Frontal cortex (tissue), 4 donors: ENCODE measurements at places on chromosomes 3 and 15.

DNA sequence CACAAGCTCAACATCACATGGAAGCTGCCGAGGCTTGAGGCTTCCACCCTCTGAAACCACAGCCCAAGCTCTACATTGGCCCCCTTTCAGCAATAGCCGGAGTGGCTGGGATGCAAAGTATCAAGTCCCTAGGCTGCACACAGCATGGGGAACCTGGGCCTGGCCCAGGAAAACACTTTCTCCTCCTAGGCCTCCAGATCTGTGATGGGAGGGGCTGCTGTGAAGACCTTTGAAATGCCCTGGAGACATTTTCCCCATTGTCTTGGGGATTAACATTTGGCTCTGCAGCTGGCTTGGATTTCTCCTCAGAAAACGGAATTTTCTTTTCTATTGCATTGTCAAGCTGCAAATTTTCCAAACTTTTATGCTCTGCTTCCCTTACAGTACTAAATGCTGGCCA lies 18.2 kb downstream of the HRG start:
- DNase-seq = no peak

GRCh38 chr3:52349131-52349530 lies 33.0 kb downstream of the DNAH1 start:
- no peak for DNase-seq

DNA sequence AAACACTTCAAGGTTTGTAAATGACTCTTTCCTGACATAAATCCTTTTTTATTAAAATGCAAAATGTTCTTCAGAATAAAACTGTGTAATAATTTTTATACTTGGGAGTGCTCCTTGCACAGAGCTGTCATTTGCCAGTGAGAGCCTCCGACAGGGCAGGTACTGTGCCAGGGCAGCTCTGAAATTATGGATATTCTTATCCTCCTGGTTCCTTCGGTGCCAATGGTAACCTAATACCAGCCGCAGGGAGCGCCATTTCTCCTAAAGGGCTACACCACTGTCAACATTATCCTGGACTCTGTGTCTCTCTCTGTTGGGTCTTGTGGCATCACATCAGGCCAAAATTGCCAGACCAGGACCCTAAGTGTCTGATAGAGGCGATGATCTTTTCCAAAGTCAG lies 33.0 kb downstream of the CHDH start:
- no peak for DNase-seq

GRCh38 chr15:45647828-45648227 lies 13.0 kb downstream of the SQOR start:
- DNase-seq = no peak

DNA sequence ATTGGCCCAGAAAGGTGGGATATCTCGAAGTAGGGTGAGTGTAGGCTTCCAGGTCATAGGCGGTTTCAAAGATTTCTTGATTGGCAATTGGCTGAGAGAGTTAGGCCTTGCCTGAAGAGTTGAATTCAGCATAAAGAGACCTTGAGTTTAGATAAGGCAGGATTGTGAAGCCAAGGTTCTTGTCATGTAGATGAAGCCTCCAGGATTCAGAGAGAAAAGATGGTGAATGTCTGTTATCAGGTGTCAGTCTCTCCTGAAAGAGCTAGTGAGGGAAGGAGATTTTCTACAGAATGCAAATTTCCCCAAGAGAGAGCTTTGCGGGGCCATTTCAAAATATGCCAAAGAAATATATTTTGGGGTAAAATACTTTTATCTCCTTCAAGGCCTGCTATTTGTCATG lies 217.0 kb upstream of the TLE3 start:
- no peak for DNase-seq
